NCI-H2029 (cell line): ENCODE measurements at places on chromosomes 1 and 21.

DNA sequence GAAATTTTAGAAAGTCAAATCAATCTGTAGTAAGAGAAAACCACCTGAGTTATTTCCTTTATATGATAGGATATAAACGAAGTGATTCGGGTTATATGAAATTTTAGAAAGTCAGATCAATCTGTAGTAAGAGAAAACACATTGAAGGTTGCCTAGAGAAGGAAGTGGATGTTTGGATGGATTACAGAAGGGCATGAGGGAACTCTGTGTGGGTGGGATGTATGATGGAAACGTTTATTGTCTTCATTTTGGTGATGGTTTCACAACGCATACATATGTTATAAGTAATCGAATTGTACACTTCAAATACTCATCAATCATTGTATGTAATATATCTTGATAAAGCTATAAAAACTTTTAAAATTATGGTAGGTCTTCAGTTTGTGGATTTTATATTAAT, 5.1 kb downstream of the CR1 start:
- no peak for DNase-seq

- no peak for DNase-seq
Measured at GRCh38 chr1:160711602-160712311, at the start of gene CD48. CD48 (minus strand) TSS chr1:160711822; CDS start chr1:160711763, 59 bp downstream.

- no peak for DNase-seq
Measured at GRCh38 chr1:248788327-248788726, 32.8 kb upstream of the LYPD8 start.

DNA sequence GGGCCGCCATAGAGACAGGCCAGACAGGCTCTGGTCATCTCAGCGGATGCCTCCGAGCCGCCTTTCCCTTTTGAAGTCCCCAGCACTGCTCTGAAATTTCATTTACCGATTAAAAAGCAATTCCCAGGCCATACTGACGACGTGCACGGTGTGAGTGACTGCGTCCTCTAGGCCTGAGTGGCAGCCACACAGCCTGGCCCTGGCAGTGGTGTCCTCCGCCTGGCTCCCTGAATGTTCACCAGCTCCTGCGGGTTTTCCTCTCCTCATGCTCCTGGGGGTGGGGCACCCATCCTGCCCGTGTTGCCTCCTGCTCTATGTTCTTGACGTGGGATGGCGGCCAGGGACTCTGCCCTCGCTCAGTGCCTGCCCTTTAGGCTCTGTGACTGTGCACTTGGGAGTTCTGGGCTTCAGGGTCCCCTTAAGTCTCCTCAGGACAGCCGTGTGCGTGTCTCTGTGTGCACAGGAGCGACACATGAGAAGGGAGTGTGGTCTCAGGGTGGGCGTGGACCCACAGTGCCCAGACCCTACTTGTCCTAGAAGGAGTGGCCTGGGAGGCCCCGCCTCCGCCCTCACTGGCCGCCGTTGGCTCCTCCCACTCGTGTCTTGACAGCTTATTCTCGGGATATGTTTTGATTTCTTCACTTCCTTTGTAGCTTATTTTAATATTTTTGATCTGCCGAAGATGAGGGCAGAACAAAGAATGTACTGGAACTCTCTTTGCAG, 3.6 kb downstream of the SKI start:
- no peak for DNase-seq

- DNase-seq = no peak
Measured at GRCh38 chr1:4553761-4554160, 100.6 kb upstream of the AJAP1 start.

- no peak for DNase-seq
Measured at GRCh38 chr1:26598890-26599289, 69.3 kb downstream of the RPS6KA1 start.

- DNase-seq = no peak
Measured at GRCh38 chr1:103900005-103900404, 150.3 kb downstream of the AMY1C start.

DNA sequence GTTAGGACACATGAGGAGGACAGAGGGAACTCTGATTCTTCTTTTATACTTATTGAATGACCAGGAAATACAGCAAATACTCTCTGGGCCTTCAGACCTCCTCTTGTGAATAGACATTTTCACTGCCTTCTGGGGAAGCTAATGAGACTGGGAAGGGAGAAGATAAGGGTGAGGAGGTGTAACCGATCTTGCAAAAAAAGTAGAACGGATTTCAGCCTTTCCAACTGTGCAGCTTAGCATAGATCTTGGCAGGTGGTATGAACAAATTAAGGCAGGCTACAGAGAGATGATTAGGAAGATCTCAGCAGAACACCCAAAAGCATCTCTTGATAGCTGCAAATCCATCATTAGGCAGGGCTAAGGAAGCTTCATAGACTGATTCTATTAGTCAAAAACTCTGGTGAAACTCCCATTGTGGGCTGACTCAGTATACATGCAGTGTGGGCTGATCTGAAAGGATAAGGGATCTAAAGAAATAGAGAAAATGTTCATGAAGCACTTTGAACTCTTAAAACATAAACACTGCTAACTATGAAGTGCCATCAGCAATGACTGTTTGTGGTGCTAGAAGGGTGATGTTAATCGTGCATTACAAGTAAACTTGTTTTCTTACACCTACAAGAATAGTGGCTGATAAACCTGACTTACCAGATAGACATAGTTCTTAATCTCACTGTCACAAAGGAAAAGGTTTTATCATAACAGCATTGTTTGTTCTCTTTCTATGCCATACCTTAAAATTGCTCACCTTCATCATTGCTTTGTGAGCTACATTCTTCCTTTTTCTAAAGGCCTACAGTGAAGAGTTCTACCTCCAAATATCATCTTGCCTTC, 85.5 kb upstream of the PALMD start:
- no peak for DNase-seq

DNA sequence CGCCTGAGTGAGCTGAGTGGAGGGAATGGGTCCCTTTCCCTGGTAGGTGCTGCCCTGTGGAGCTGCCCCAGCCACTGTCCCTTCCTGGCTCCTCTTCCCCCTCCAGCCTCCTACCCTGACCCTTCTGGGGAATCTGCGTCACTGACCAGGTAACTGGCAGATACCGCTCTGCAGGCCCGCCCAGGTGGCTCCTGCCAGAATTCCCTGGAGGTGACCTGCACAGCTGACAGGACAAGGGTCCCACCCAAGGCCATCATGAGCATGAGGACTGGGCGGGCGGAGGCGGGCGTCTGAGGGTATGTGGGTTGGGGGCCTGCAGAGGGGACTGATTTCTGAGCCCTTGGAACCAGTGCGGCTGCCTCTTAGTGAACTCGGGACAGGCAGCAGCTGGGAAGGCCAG, 32.5 kb downstream of the DHRS3 start:
- DNase-seq = no peak

- no peak for DNase-seq
Measured at GRCh38 chr21:35927262-35927661, 133.1 kb downstream of the SETD4 start.

GRCh38 chr1:53339736-53340635, 12.1 kb upstream of the LRP8 start:
- no peak for DNase-seq

DNA sequence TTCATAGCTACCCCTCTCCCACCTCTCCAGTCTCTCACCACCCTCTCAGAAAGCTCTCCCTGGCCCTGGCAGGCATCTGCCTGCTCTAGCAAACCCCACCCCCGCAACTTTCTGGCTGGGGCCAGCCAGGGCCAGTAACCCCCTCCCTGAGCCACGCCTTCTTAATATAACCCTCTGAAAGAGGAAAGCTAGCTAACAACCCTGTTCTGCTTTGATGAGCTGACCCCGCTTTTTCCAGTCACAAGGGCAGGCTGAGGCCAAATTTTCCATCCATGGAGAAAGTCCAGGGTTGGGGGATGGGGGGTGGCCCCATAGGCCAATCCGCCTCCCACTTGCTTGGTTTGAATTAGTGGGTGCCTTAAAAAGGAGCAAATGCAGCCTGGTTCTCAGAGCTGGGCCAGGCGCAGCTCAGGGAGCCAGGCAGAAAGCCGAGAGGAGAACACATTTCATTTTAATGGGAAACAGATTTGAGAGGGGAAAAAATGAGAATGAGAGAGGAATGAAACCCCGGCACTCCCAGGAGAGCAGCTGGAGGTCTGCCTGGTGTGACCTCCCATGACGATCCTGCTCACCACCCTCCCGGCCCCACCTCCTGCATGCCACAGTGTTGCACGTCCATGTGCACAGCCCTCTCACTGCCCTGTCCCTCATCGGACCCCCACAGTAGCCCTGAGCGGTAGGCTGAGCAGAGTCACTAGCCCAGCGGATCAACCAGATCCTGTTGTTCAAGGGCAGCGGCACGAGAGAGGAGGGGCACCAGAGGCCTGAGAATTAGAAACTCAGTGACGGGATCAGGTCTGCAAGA, 62.3 kb downstream of the OPTC start:
- no peak for DNase-seq

- DNase-seq = no peak
Measured at GRCh38 chr1:191101960-191102359, 624.3 kb upstream of the BRINP3 start.

DNA sequence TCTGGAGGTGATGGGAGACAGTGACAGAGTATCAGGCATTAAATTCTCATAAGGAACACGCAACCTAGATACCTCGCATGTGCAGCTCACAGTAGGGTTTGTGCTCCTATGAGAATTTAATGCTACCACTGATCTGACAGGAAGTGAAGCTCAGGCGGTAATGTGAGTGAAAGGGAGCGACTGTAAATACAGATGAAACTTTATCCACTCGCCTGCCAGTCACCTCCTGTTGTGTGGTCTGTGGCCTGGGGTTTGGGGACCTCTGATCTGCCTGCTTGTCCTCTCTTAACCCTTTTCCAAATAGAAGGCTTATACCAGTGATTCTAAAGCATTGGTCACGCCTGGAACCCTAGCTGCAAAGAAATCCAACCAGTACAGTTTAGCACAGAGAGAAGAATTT, 15.3 kb downstream of the GABPA start:
- DNase-seq = no peak

GRCh38 chr1:55257958-55258357, 42.8 kb upstream of the USP24 start:
- DNase-seq = no peak

GRCh38 chr1:155622191-155622590, 12.2 kb downstream of the MSTO1 start:
- no peak for DNase-seq

DNA sequence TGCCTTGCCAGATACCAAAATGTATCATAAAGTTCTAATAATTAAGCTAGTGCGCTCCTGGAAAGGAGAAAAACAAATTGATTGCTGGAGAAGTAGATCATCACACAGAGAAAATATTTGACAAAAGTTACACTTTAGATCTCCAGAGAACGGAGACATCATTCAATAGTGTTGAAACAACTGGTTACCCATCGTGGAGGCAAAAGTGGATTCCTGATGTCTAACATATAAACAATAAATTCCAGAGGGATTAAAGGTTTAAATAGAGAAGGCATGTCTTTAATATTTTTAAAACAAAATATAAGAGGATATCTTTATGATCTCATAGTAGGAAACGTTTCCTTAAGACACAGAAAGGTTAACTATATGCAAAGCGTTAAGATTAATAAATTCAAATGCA, 41.0 kb downstream of the NRIP1 start:
- no peak for DNase-seq

- DNase-seq = no peak
Measured at GRCh38 chr1:41487126-41488039, 2.9 kb upstream of the EDN2 start.

GRCh38 chr21:36491209-36491910, 11.4 kb upstream of the CLDN14 start:
- no peak for DNase-seq

GRCh38 chr1:89112871-89113613, 12.9 kb downstream of the GBP2 start:
- DNase-seq = no peak

DNA sequence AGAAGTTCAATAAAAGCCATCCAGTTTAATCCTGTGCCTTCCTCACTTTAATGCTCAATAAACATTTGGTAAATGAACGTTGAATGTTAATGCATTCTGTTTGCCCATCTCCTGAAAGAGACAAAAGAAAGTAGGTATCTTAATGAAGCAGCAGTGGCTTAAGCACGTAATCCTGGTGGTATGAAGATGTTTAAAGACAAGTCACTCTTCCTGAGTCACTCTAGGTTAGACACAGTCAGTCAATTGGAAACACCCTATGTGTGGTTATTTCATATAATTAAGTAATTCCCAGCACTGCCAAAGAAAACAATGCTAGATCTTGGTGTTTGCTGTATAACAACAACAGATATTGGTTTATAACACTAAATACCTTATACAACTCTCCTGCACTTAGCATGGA, 334.0 kb upstream of the FMN2 start:
- DNase-seq = no peak

DNA sequence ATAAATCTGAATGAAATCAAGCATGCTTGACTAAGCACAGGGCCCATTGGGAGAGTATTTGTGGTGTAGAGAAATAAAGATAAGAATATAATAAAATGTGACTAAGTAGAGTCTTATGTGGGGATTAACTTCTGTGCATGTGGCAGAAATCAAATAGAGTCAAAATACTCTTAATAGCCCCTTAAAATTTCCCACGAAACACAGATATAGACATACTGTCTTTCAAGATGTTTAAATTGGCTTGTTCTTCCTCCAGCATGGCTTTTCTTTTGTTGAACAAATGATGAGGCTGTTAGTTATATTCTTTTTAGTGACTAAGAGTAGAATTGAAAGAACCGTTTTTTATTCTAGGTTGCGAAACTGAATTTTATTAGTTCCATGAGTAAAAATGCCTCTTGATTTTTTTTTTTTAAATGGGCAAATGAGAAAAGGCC, 112.3 kb downstream of the RPS6KC1 start:
- no peak for DNase-seq

DNA sequence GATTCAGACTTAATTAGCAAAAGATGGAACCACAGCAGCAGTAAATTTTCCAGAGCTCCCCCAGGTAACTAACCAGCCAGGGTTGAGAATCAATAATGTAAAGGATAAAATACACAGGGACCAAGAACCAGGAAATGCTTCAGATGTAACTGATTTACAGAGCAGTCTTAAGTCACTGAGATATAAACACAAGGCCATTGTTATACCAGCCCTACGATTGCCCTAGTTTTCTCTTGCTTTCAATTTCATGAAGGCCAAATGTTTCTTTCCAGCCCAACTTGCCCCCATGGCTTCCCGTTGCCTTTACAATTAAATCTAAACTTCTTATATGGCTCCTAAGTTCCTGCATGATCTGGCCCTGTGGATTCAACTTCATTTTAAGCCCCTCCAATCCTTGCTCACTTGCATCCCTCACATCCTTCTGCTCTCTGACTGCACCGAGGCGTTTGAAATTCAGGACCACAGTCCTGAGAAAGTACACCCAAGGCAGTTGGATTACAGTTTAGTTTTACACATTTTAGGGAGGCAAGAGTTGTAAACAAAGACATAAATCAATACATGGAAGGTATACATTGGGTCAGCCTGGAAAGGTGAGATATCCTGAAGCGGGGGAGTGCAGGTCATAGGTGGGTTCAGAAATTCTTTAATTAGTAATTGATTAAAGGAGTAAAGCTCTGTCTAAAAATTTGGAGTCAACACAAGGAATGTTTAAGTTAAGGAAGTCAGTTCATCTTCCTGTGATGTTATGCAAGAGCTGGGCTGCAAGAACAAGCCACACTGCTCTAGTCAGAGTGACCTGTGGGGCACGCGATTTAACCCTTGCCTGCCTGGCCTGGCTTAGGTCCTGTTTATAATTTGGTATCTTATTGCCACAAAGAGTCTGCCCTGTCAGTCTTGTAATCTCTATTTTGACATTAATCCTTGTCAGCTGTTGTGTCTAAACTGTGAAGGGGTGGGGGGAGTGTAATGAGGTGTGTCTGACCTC, 69.9 kb upstream of the COG2 start:
- no peak for DNase-seq
